Activated CD4-positive, alpha-beta T cell treated with anti-CD3 and anti-CD28 coated beads, Interleukin-2, amount 10 ng/mL, durations not matched to agents 24 days and 14 days (primary cell): ENCODE measurements at places on chromosomes 12 and 14. TPM values are rescaled to one million over a fixed set of nuclear protein-coding genes. Genes with fewer than 3 reads are reported as not detected.

The MYF6 gene
- not detected in 2 replicates for total RNA-seq

The LGR5 gene
- total RNA-seq: not detected in 2 replicates

The IFI27L1 gene
- 24.0 and 28.0 TPM in 2 replicates for total RNA-seq

The BTBD7 gene
- total RNA-seq: 15.2 and 19.4 TPM in 2 replicates

The CHGA gene
- total RNA-seq: not detected in 2 replicates

The RASSF9 gene
- not detected in 2 replicates for total RNA-seq

The KRT82 gene
- not detected in 2 replicates for total RNA-seq

The OR10P1 gene
- total RNA-seq: not detected in 2 replicates

The ADCY4 gene
- total RNA-seq: 1.6 and 2.8 TPM in 2 replicates

The OAS2 gene
- total RNA-seq: 111 and 118 TPM in 2 replicates

The CLBA1 gene
- 2.4 and 2.5 TPM in 2 replicates for total RNA-seq

The LRP1-AS gene
- total RNA-seq: not detected in 2 replicates

The ALX1 gene
- total RNA-seq: not detected in 2 replicates

The RIMBP2 gene
- total RNA-seq: not detected in 2 replicates

The PDZRN4 gene
- total RNA-seq: not detected in 2 replicates

The CLEC14A gene
- not detected in 2 replicates for total RNA-seq

The OR6C68 gene
- total RNA-seq: not detected in 2 replicates

The LRRC43 gene
- 0.33 TPM in 1 of 2 replicates, not detected in the other for total RNA-seq
